ENCODE measurements at places on chromosomes 7 and 10. TPM values are rescaled to one million over a fixed set of nuclear protein-coding genes. Genes with fewer than 3 reads are reported as not detected.

EVX1 gene
- not detected for total RNA-seq

PLCE1 gene
- 0.47 TPM for total RNA-seq

ANKRD61 gene
- total RNA-seq, result not detected

KAZALD1 gene
- total RNA-seq, result 0.77 TPM

FAM221A gene
- total RNA-seq, result 26.2 TPM

TIAL1 gene
- 130 TPM for total RNA-seq

EFCAB10 gene
- total RNA-seq, result 5.0 TPM

NDUFA5 gene
- 118 TPM for total RNA-seq

RADIL gene
- total RNA-seq, result 5.8 TPM

PNLIPRP3 gene
- not detected for total RNA-seq

Measured in neural progenitor cell (in vitro differentiated cells).